ENCODE measurements at places on chromosomes 4 and X.
A peak's percentile ranks its signal among the peaks of the same experiment; 100 is the strongest.

DNA sequence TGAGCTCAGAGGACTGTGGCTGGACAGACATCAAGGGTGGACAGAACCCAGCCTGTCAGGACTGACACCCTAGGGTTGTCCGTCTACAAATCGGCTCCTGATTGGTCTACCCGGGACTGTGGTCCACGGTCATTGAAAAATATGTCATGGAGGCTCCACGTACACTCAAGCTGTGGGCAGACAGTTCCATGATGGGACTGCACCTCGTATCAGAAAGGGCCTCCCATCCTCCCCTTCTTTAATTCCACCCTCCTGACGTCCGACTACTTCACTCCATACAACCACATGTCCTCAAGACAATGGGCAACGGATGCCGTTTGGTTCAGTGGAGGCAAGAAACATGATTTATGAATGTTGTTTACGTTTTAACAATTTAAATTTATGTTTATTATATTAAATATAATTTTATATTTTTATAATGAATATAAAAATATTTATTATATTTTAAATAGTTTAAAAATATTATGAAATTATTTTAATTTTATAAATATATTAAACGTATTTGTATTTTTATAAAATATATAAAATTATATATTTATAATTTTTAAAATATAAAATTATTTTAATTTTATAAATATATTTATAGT is 58.0 kb upstream of the SHOX start:
- no peak for DNase-seq

DNA sequence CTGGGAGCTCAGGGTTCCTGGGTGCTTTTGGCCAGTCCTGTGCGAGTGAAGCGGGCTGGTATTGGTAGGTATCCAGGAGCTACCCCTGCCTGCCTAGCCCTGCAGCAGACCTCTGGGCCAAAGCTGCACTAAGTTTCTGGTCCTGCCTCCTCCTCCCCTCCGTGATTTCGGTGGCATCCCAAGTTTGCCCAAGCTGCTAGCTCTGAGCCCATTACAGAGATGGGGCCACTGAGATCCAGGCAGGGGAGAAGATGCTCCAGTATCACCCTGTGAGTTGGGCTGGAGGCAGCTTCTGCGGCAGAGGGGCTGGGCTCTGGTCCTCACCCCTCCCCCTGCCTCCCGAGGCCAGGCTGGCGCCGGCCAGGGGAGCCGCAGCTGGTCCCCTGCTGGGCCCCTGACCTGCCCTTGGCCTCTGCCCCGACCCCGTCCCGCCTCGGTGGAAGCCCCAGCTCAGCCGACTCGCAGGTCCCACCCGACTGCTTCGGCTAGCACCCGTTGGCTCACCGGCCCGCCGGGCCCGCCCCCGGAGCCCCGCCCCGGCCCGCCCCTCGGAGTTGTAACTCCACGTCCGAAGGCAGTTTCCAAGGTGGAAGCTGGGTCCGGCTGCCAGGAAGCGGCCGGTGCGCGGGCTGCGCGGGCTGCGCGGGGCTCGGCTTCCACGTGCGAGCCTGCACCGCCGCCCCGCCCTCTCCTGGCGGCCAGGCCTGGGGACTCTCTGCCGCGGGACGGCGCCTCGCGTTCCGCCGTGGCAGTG is at the start of gene DUSP9:
TSS of gene DUSP9 (plus strand) at position 584 of the 754 bp plus-strand sequence. CDS start 751 bp downstream, outside the sequence.
- no peak for DNase-seq

GRCh38 chr4:24559032-24559821 is 25.1 kb downstream of the DHX15 start:
- DNase-seq: no peak

DNA sequence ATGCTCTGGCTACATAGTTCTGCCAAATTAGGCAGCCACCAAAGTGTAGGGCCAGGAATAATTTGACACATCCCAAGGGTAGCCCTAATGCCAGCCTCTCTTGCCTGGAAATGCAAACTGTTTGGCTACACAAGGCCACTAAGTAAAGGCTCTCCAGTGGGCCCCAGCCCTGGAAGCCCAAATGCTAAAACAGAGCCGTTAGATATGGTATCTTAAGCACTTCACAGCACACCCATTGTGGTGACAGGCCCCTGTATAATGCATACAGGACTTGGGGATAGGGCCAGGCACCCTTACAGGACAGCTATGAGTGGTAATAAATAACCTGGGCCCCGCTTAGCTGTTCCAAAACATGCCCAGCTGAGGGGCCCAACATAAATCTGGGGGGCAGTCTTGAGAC is 623.9 kb downstream of the BCOR start:
- DNase-seq: no peak

DNA sequence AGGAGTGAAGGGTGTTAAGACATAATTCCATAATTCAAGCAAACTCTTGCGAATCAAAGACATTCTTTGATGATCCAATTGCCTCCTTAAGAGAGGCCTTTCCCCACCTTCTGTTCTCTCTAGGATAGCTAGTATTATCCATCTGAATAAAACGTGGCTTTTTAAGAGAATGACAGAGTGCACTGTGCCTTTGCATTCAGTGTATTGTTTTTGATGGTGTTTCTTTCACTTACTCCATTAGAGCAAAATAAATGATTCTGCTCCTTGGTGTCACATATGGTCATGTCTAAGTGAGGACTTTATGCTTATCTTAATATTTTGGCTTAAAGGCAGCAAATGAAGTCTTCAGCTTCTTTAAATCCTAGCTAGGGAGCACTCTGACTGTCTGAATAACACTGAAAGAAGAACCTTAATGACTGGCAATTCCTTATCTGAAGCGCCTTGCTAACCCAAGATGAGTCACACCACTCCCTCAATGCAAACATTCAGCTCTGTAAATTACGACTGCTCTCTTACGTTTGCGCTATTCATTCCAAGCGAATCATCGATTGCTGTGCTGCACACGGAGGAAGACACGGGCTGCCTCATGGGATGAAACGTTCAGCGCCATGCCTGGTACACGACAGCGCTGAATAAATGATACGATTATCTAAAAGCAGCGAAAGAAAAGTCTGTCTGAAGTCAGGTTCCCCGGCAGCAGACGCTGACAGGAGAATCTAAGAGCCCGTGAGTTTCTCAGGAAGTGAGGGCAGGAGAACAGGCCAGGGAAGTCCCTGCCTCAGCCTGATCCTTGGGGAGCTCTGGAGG is 35.1 kb upstream of the GEMIN8 start:
- DNase-seq: no peak

GRCh38 chr4:76053730-76054129 is 17.9 kb upstream of the CXCL11 start:
- no peak for DNase-seq

GRCh38 chr4:145879598-145879997 is 59.0 kb downstream of the ZNF827 start:
- no peak for DNase-seq

GRCh38 chr4:135741583-135741982 is 1540.0 kb upstream of the PABPC4L start:
- no peak for DNase-seq

GRCh38 chr4:157929486-157929885 is 243.3 kb downstream of the GASK1B start:
- DNase-seq: no peak

- no peak for DNase-seq
Measured at GRCh38 chrX:51853251-51853650, 40.2 kb upstream of the MAGED1 start.

- DNase-seq: no peak
Measured at GRCh38 chrX:109889289-109890006, 113.5 kb upstream of the TMEM164 start.

DNA sequence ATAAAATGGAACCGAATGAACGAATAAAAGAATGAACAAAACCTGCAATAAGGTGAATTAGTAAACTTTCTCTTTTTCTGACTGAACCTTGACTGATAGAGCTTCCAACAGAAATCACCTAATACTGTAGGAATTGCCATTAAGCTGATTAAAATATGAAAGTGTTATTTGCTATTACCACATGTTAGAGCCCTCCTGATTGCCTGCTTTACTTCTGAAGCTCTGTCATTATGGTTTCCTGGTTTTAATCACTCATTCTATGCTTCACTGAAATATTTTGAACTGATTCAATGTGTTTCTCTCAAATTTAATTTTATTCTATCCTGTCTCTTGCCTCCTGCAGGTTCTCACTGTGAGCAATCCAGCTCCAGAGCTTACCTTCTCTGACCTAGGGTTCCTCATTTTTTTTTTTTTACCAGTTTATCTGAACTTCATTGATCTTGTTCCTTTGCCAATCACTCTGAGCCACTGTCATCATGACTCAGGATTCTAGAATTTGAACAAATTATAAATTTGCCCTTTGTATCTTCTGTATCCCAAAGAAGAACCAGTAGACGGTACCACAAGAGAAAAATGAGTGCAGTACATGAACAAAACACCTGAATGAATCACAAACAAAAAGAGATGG is 48.1 kb upstream of the UGT2B15 start:
- no peak for DNase-seq

- no peak for DNase-seq
Measured at GRCh38 chrX:107758231-107758766, 17.3 kb downstream of the TSC22D3 start.

GRCh38 chrX:12770440-12770839 is 20.8 kb upstream of the PRPS2 start:
- peak; percentile 13 for DNase-seq
